ENCODE measurements at places on chromosomes 13 and 19.

GRCh38 chr13:100089465-100090032 lies 656 bp downstream of the PCCA start:
- no peak for DNase-seq

GRCh38 chr13:80101040-80101439 lies 239.9 kb downstream of the SPRY2 start:
- DNase-seq: no peak

DNA sequence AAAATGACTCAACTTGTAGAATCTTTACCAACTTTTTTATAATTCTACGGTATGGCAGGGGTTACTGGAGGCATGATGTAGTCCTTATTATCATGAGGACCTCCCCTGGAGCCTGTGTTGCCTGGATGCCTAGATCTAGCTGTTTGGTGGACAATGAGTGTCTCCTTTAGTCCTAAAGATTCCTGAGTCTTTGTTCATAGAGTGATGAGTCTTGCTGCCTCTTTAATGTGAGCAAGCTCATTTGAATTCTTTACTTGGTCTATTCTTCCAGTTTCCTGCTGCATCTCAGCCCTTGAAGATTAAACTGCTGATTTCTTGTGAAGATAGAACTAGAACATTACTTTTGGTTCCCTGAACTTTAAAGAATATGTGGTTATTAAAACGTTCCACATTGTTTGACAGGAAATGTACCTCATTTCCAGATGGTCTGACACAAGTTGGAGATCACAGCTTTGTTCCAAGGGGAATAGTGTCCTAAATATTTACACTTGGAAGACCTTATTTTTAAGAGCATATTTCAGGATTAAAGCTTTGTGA lies 51.9 kb downstream of the SLAIN1 start:
- DNase-seq: no peak

DNA sequence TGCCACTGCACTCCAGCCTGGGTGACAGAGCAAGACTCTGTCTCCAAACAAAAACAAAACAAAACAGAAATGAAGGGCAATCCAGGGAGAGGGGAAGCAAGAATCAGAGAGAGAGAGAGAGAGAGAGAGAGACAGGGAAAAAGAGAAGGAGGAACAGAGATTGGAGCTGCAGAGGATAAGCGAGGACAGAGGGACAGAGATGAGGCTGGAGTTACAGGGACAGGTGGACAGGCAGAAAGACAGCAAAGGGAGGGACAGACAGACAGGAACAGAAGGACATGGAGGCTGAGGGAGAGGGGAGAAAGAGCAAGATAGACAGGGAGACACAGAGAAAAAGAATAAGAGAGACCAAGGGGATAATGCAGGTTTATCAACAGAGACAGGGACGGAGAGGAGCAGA lies 1.3 kb upstream of the CRX start:
- DNase-seq: no peak

GRCh38 chr13:51235186-51235585 lies 13.0 kb downstream of the FAM124A start:
- DNase-seq: no peak

GRCh38 chr13:42086582-42086981 lies 38.1 kb downstream of the DGKH start:
- no peak for DNase-seq

DNA sequence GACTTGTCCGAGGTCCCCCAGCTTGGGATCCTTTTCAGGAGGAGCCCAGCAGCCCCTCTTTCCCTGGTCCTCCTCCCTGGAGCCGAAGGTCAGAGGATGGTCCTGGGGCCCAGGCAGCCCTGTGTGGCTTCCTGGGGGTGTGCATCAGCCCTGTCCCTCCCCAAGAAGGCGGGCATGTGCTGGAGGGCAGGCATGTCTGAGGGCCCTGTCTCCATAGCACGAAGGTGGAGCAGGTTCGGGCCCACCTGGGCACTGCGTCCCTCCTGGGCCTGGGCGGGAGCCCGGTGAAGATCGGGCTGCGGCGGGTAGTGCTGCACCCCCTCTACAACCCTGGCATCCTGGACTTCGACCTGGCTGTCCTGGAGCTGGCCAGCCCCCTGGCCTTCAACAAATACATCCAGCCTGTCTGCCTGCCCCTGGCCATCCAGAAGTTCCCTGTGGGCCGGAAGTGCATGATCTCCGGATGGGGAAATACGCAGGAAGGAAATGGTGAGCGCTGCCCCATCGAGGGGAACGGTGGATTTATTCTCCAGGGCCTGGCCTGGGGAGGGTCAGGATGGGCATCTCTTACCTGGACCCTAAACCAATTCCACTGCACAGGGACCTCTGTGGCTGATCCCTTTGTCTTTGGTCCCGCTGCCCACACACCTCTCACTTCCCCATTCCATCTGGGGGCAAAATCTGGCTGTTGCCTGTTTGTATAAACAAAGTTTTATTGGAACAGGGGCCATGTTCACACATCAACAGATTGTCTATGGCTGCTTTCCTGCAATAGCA lies 10.9 kb downstream of the TIMM13 start:
- no peak for DNase-seq

GRCh38 chr13:111398715-111399299 lies 78.4 kb downstream of the TEX29 start:
- no peak for DNase-seq

GRCh38 chr19:4955274-4955673 lies 13.6 kb upstream of the KDM4B start:
- no peak for DNase-seq

DNA sequence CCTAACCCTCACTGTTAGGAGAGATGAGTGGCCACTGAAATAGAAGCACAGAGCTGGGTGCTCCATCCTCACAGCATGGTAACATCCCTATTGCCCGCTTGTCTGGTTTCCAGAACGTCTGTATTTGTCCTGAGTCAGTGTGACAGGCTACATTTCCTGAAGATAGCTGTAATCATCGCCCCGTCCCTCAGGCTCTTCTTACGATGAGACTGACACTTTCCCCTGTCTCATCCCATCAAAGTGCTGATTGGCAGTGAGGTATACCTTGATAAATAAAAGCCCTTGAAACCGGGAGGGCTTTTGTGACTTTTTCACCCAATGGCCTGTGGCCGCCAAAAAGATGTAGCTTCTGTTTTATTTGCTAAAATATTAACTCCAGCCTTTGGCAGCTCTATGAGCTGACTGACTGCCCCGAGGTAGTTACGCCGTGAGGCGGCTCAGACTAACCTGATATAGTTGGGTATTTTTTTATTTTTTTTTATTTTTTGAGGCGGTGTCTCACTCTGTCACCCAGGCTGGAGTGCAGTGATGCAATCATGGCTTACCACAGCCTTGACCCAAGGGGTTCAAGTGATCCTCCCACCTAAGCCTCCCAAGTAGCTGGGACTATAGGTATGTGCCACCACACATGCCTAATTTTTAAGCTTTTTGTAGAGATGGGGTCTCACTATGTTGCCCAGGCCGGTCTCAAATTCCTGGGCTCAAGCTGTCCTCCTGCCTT lies 5.7 kb upstream of the LRRC4B start:
- no peak for DNase-seq

- DNase-seq: no peak
These were observed 1643.2 kb upstream of the PRR20A start for GRCh38 chr13:55497486-55497885.

GRCh38 chr19:30387311-30388115 lies 15.3 kb downstream of the ZNF536 start:
- no peak for DNase-seq

DNA sequence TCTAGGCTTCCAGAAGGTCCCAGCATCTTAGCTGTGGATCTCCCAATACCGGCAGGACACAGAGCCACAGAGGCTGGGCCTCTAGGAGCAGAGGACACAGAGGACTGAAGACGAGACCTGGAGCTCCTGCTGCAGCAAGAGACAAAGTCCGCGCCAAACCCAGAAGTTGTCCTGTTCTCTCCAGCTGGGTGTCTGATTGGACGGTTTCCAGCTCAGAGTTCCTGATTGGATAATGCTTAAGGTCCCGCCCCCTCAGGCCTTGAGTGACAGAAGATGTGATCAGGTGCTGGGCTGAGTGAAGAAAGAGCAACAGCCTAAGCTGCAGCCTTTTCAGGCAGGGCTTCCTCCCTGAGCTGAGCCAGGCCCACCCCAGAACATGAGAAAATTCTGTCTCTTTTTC lies 59.9 kb upstream of the ZNF85 start:
- DNase-seq: no peak

GRCh38 chr13:98182153-98182552 lies 5.1 kb upstream of the RNF113B start:
- DNase-seq: no peak

GRCh38 chr13:25281935-25282332 lies 5.4 kb downstream of the MTMR6 start:
- DNase-seq: no peak

- DNase-seq: no peak
These were observed 7.4 kb upstream of the IL17D start for GRCh38 chr13:20696073-20696472.
